ENCODE measurements at places on chromosomes 4 and X. TPM values are rescaled to one million over a fixed set of nuclear protein-coding genes. Genes with fewer than 3 reads are reported as not detected.

DNA sequence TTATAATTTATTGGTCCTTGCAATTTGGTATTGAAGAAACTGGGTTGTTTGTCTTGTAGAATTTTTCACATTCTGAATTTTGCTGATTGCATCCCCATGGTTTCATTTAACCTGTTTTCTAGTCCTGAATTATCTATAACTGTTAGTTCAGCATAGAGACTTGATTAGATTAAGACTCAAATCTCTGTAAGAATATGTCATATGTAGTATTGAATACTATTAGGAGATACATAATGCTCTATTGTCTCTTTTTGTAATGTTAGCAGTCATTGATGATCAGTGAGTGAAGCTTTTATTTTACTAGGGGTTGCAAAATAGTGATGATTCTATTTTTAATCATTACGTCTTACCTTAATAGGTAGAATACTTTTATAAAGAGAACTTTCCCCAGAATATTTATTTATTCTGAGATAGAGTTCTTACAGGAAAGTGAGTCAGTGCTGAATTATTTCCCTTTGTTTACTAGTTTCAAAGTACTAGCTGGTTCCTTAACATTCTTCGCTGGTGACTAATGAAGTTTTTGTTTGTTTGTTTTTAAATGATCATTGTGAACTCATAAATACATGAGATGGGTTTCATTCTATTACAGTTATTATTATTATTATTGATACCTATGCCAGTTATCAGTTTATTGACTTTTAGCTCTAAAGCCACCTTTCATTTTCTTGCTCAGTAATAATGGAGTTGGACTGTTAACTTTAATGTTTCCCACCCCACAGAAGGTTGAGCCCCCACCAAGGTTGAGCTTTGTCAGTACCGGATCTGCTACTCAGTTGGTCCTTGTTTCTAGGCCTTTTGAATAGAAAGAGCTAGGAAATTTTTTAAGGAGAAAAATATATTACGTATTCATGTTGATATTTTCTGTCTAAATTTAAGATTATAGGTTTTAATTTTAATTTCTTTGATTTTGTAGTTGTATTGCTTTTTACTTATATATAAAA is 102.3 kb downstream of the LARP1B start:
- peak; percentile 87 for DNase-seq

DNA sequence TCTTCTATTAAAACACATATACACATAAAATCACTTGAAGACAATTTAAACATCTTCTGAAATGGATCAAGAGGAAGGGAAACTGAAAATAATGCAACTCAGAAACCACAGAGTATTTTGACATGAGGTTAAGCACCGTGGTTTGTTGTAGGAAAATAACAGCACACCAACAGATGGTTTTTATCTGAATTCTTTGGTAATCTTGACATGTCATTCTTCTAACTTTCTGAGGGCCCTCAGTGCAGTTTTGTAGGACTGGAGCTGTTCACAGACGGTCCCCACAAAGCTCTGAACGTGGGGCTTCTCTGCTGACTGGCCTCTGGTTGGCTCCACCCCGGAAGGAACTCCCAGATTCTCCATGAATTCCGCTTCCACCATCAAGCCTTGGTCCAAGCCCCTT is 16.0 kb upstream of the TLR8 start:
- no peak for DNase-seq

DNA sequence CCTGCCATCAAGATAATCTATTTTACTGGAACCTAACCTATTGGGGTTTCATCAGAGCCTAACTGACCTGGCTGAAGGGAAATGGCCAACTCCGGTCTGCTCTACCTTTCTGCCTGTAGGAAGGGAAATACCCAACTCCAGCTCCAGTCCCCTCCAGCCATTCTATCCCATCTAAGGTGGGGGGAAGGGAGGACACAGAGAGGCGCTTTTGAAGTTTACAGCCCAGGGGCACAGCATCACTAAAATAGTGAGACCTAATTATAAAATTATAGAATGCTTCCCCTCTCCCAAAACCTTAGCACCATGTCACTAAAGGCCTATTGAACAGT is 27.8 kb upstream of the ACSL4 start:
- DNase-seq, result no peak

DNA sequence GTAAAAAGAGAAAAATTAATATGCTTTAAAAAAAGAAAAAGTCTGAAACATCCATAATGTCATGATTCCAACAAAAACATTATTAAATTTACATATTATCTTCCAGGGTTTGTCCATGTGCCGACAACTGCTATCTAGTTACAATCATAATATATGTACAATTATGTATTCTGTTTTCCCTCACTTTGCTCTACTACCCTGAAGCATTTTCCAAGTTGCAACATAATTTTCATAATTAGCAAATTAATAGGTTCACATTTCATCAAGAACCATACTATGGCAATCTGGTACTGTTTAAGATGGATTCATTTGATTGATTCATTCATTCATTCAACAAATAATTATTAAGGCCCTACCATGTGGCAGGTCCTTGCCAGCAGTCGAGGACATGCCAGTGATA is 128.9 kb upstream of the LEF1 start:
- DNase-seq, result no peak

- DNase-seq, result peak; percentile 8
These were observed 56.4 kb downstream of the RWDD4 start for GRCh38 chr4:183602557-183603027.

- DNase-seq, result no peak
These were observed 38.4 kb upstream of the ZNF518B start for GRCh38 chr4:10495651-10496050.

- peak; percentile 54 for DNase-seq
These were observed 61.9 kb upstream of the LAS1L start for GRCh38 chrX:65596270-65597034.

- DNase-seq, result no peak
These were observed 22.5 kb downstream of the ATP2B3 start for GRCh38 chrX:153539979-153540358.

GRCh38 chr4:79015411-79015810 is 76.2 kb upstream of the PAQR3 start:
- no peak for DNase-seq

- peak; percentile 69 for DNase-seq
These were observed 63.0 kb downstream of the ZNF732 start for GRCh38 chr4:242121-242848.

GLRB gene
- polyA plus RNA-seq, result 3.8 TPM

DNA sequence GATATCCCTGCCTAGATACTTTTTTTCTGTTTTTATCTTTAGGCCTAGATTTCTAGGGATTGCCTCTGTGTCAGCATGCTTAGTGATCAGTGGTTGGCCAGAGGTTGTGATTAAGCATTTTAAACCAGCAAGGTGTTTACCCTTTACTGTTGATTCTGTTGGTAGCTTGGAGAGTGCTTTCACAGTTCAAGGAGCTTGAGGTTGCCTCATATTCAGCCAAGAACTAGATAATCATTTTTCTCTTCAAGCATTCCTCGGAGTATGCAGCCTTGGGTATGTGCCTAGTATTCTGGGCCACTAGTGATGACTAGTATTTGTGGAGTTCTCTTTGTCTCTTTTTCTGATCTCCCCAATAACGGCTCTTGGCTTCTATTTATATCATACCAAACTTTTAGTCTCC is 20.4 kb downstream of the APOOL start:
- no peak for DNase-seq

DNA sequence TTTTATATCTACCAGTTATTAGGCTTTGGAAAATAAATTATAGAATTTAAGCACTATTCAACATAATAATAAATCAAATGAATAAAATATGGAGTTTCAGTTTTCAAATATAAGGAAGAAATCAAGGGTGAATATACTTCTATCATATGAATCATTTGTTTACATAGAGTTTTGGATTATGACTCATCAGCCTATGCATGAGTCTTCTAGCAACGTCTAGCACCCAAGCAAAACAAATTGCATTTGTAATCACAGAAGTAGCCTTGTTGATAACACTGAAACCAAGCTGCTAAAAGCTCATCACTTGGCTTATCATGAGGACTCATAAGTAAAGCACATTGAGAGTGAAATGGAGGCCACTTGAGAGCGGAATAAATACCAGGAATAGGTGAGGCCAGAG is 434.6 kb downstream of the PCDH11X start:
- no peak for DNase-seq

REPS2 gene
- polyA plus RNA-seq, result 0.91 TPM

GRCh38 chrX:14964500-14964899 is 91.3 kb downstream of the MOSPD2 start:
- peak; percentile 19 for DNase-seq

GRCh38 chr4:83751336-83751949 is 215.5 kb downstream of the GPAT3 start:
- DNase-seq, result no peak

RPS6KA6 gene
- polyA plus RNA-seq, result 0.23 TPM

MAGEA10 gene
- not detected for polyA plus RNA-seq

MAGEB10 gene
- not detected for polyA plus RNA-seq

GRCh38 chr4:140198942-140199341 is 45.0 kb upstream of the MAML3 start:
- DNase-seq, result no peak

NAP1L2 gene
- polyA plus RNA-seq, result 0.13 TPM

DNA sequence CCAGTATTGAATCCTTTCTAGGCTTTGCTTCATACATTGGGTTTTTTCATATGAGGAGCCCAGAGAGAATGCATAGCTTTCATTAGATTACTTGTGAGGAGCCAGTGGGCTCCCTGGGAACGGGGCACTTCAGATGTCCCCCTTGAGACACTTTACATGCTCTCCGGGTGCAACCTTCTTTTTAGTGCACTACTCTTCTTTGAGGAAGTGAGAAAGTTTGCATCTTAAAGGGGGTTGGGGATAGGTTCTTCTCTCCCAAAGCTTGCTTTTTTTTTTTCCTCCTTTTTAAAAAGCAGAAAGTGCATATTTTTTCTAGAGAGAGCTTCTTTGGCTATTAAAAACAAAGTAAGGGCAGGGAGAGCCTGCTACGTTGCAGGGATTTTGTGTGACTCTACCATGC is 4.3 kb downstream of the HADH start:
- DNase-seq, result no peak

DNA sequence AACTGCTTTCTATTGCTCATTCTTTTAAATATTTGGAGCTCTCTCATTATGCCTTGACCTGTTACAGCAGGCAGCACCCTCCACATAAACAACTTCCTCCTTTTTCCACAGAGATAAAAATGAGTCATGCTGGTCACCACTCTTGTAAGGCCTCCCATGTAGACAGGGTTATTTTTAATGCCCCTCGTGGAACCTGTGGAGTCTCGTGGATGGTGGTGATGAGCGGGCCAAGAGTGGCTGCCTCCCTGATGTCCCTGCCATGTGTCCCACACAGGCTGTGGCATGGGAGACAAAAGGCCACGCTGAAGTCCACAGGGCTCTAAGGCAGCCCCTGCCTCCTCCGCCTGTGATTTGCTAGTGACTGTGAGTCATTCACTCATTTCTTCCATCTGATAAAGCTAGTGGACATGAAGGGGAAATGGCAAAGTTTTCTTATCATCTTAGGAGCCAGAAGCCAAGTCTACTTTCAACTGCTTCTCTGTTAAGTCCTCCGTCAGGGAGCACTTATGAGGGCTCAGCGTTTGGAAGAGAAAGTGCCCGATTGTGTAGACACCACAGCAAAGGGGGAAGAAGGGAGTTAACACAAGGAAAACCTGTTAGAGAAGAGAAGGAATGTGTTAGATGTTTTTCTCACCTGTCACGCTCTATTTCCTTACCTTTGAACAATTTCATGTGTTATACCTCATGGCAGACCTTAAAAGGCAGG is 121.6 kb upstream of the FAT1 start:
- peak; percentile 95 for DNase-seq

GRCh38 chr4:26609868-26610267 is 26.0 kb downstream of the TBC1D19 start:
- DNase-seq, result no peak

NUDT10 gene
- 0.08 TPM for polyA plus RNA-seq

DNA sequence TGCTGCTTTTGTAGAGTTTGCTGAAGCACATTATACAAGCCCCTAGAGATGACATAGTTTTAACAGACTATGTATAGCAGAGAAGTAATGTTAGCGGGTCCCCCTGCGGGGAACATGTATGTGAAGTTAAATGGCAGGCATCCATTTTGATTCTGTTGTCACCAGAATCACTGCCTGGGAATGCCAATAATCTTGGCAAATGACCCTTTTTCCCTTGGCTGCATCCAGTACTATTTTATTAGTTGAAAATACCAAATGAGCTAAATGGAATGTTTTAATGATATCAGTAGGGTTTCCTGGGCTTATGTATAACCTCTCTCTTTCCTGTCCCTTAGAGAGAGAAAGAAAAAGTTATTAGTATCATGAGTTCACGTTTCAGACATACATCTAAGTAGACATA is 93.6 kb downstream of the LIMCH1 start:
- DNase-seq, result no peak

DNA sequence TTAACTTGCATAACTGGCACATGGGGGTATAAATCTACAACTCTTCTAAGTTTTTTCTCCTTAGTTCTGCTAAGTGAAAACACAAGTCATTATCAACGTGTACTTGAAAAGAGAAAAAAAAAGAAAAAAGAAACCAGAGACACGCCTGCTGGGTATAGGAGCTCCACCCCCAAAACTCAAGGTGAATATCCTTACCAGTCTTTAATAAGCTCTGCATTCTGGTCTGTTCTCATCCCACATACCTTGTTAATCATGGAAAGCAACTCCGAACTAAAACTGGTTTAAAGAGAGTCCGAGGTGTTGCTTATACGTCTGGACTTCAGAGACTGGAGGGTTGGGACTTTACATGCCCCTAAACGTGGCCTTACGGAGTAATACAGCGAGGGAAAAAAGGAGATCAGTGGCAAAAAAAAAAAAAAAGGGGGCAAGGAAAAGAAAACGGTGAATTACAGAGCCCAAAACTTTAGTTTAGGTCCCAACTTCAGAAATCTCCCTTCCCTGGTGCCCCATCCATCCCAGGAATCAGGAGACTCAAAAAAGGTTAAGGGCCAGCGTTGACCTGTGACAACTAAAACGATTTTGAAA is 1.0 kb downstream of the PGRMC2 start:
- DNase-seq, result peak; percentile 71

DNA sequence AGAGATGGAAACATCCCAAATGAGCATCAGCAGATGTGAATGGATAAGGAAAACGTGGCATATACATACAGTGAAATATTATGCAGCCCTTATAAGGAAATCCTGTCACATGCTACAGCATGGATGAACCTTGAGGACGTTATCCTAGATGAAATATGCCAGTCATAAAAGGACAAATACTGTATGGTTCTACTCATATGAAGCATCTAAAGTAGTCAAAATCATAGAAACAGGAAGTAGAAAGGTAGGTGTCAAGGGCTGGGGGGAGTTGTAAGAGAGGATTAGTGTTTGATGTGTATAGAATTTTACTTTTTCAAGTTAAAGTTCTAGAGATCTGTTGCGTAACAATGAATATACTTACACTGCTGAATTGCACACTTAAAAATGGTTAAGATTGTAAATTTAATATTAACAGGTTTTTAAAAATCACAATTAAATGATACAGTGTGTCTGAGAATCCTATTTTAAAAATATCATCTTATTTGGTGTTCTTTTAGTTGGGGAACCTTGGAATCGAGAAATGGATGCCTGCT is 58.5 kb downstream of the KDM6A start:
- no peak for DNase-seq

SUPT20HL1 gene
- not detected for polyA plus RNA-seq

AFP gene
- polyA plus RNA-seq, result not detected
